ENCODE measurements at places on chromosomes 6 and 20. TPM values are rescaled to one million over a fixed set of nuclear protein-coding genes. Genes with fewer than 3 reads are reported as not detected.
A peak's percentile ranks its signal among the peaks of the same experiment; 100 is the strongest.

DNA sequence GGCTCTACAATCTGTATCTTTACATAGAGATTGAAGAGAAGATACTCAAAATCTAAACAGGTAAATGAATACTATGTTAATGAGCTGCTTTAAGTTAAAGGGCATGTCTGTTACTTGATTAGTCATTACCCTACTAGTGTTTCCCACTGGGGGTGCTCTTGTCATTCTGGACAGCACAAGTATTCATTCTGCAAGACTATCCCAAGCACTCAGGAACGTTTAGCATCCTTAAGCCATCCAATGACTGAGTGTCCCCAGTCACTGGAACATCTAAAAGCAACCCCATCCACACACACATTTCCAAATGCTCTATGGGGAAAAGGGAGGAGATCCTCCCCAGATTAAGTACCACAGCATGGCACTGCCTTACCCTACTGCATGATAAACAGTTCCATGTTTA lies 25.7 kb downstream of the EZR start:
- no peak overlapping the region for H3K4me3 ChIP-seq
- no peaks in the 10 kb centered on the region for H3K27me3 ChIP-seq
- peak; percentile 19 for DNase-seq
- H3K4me1 ChIP-seq: peaks cover 46% of the 10 kb centered on the region
- H3K27ac ChIP-seq: no peak overlapping the region

- peaks cover 26% of the 10 kb centered on the region for H3K4me1 ChIP-seq
- peak; percentile 39 for DNase-seq
- no peaks in the 10 kb centered on the region for H3K36me3 ChIP-seq
- H3K27me3 ChIP-seq: no peaks in the 10 kb centered on the region
- no peak overlapping the region for H3K4me3 ChIP-seq
These were observed 194.0 kb downstream of the GMPR start for GRCh38 chr6:16432075-16433032.

The LINC00237 gene
- not detected for total RNA-seq

DNA sequence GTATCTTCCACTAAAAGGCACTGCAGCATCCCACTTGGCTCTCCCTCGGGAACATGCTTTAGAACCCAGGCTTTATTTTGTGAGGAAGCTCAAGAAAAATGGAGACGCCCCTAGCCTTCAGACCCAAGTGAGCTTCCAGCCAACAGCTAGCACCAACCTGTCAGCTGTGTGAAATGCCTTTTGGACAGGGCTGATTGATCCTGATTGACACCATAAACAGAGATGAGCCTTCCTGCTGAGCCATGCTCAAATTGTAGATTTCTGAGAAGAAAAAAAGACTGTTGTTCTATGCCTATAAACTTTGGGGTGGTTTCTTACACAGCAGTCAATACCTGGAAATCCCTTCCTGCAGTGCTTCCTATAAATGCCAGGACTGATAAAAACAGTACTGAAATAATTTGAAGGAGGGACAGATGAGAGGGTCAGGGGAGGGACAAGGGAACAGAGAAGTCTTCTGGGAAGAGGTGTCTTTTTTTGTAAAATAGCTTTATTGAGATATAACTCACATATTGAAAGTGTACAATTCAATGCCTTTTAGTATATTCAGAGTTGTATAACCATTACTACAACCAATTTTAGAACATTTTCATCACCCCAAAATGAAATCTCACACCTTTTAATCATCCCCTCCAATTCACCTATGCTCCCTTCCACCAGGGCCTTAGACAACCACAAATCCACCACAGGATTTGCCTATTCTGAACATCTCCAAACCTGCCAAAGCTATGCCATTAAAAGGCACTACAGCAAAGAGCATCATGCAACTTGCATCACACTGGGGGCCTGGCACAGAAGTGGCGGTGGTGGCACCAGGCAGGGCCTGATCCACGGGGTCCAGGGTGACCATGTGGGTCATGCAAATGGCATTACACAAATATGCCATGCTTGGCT lies 2.7 kb upstream of the STK4 start:
- no peak overlapping the region for H3K4me3 ChIP-seq
- no peaks in the 10 kb centered on the region for H3K36me3 ChIP-seq
- H3K27me3 ChIP-seq: no peaks in the 10 kb centered on the region

DNA sequence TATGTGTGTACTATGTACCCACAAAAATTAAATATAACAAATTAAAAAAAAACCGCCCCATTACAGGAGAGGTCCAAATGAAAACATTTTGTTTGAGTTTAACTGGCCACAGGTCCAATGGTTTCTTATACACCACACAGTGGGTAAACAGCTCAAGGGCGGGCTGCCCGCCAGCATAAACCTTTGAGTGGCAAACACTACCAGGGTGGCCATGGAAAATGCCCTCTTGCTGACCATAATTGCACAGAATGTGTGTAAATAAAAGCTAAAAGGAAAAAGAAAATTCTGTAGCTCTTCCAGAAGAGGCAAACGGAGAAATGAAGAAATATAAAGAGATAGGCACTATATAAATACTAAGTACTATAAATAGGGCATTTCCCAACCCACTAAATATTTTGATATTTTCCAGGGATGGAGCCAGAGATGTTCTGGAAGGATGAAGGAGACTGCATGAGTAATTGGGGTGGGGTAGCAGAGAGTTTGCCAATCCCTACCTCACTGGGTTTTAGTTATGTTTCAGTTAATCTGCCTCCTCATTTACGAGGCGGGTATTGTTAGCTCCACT lies 1.1 kb upstream of the CDC5L start:
- DNase-seq: peak; percentile 68
- no peaks in the 10 kb centered on the region for H3K27me3 ChIP-seq
- H3K4me1 ChIP-seq: peaks cover 25% of the 10 kb centered on the region
- H3K27ac ChIP-seq: peak overlapping the region; percentile 95
- H3K4me3 ChIP-seq: peak overlapping the region; percentile 91
- peaks cover 4% of the 10 kb centered on the region for H3K36me3 ChIP-seq

GRCh38 chr20:36298795-36299339 lies 7.3 kb upstream of the DLGAP4 start:
- H3K4me1 ChIP-seq: no peaks in the 10 kb centered on the region
- H3K27ac ChIP-seq: no peak overlapping the region
- H3K4me3 ChIP-seq: no peak overlapping the region
- H3K36me3 ChIP-seq: no peaks in the 10 kb centered on the region

DNA sequence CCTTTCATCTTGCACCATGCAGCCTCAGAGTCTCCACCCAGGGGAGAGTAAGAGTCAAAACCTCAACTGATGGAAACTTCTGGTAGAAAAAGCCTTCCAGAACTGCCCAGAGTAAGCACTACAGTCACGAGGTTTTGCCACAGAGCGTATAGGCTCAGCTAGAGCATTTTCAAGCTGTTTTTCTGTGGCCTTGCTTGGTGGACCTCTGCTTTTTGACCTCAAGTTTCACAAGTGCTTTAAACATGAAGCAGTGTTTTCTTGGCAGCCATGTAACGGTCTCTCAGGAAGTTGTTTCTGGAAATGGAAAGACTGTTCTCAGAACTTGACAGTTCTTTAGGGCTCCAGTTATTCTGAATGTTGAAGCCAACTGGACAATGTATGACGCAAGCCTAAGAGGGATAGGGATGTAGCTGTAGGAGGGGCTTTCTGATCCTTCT lies 146.5 kb downstream of the ZDHHC14 start:
- peaks cover 4% of the 10 kb centered on the region for H3K4me1 ChIP-seq
- H3K36me3 ChIP-seq: no peaks in the 10 kb centered on the region
- no peak for DNase-seq
- peak overlapping the region; percentile 49 for H3K27ac ChIP-seq
- H3K4me3 ChIP-seq: no peak overlapping the region
- no peaks in the 10 kb centered on the region for H3K27me3 ChIP-seq

The KCNQ2 gene
- 2.2 TPM for total RNA-seq

GRCh38 chr20:60420676-60421229 lies 462.5 kb downstream of the CDH26 start:
- no peak for DNase-seq
- H3K27me3 ChIP-seq: no peaks in the 10 kb centered on the region
- H3K27ac ChIP-seq: no peak overlapping the region

All from stomach (tissue), 19 donors.